ENCODE measurements at places on chromosomes 5 and 9.

- DNase-seq = no peak
Observed at GRCh38 chr5:78630047-78630446, 18.5 kb downstream of the LHFPL2 start.

- DNase-seq = no peak
Observed at GRCh38 chr5:15700373-15700772, 200.4 kb downstream of the FBXL7 start.

- DNase-seq = no peak
Observed at GRCh38 chr5:58770136-58770535, 187.3 kb downstream of the RAB3C start.

DNA sequence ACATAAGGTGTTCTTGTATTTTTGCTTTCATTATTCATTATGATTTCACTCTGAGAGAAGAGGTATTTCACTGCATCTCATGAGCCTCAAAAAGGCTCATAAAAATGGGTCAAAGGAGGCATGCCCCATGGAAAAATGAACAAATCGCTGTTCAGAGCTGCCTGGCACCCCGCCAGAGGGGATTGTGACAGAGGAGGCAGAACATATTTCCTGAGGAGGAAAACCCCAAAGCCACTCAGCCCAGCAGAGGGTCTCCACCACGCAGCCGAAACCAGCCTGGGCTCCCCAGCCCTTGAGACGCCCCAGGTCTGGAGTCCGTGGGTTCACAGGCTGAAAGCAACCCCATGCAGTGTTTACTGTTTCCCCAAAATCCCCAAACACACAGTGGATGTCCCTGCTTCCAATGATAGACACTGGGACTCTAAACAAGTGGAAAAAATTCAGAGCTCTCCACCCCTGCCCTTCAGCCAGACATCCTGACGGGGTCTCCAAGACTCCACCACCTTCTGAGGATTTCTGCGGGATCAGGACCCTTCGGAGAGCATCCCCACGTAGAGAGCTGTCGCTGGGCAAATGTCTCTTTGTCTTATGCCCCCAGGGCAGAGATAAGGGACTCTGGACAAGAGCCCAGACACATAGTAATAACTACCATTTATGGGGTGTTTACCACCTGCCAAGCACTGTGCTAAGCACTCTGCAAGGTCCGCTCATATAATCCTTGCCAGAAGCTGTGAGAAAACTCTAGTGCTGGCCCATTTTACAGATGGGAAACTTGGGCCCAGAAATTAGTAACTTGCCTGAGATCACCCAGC, 122.3 kb downstream of the PAX5 start:
- DNase-seq = no peak

DNA sequence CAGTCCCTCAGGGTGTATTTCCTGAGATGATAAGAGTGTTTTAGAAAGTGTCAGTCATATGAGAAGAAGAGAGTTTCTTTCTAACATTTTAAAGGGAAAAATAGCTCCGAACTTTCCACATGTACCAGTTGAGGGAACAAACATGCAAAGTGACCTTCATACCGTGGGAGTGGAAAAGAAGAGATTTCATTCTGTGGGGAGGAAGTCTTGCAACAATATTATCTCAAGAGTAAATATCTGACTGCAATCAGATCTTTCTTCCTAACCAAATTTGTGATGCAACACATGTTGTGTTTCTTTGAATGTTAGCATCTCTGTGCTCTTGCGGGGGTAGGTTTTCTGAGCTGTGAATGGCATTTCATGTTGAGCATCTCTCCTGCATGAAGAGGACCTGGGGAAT, 30.6 kb downstream of the ANKRD55 start:
- no peak for DNase-seq

DNA sequence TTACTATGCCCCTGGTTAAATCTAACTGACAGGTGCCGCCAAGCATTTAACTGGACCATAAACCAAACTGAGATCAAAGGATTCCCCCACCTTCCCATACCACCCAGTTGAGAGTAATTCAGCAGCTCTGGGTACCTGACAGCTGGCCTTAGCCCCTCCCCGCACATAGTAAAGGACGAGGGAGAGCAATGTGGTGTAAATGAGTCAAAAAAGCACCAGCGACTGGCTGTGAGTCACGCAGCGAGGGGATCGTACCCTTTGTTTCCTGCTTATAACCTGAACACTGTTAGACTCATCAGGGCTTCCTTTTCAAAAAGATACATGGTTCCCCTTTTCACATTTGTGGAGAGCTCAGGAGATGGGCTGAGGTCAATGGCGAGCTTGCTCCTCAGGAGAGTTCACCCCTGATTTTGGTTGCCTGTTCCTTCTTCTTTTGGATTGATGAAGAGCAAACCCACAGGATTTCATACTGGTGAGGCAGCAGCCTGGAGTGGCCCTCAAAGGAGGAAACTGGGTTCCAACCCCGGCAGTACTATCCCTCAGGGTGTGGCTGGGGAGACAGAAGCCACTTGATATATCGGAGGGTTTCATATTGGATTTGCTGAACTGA, 71.5 kb downstream of the ANKRD33B start:
- peak; percentile 31 for DNase-seq

- no peak for DNase-seq
Observed at GRCh38 chr5:143494162-143494561, 90.7 kb upstream of the NR3C1 start.

DNA sequence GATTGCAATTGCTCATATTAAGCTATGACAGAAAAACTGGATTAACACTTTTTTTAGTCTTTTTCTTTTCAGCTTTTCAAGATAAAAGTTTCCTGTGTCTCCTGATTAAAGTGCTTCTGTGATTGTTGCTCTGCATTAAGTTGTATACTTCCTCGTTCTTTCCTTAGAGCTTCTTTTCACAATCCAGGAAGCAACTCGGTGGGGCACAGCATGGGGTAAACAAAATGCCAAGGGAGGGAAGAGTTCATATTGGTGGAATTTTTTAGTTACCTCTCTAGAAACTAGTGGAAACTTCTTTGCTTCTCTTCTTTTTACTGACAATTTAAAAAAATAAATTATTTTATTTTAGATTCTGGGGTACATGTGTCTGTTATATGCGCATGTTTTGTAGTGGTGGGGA, 37.8 kb upstream of the ARRDC3 start:
- no peak for DNase-seq

DNA sequence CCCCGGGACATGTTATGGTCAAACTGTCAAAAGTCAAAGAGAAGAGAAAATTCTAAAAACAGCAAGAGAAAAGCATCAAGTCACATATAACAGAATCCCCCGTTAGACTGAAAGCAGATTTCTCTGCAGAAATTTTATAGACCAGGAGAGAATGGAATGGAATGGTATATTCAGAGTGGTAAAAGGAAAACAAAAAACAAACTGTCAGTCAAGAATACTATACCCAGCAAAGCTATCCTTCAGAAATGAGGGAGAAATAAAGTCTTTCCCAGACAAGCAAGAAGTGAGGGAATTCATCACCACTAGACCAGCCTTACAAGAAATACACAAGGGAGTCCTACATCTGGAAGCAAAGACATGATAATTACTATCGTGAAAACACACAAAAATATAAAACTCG, 208.0 kb downstream of the CACNA1B start:
- no peak for DNase-seq

- DNase-seq = no peak
Observed at GRCh38 chr5:178337334-178337741, 104.7 kb upstream of the PHYKPL start.

DNA sequence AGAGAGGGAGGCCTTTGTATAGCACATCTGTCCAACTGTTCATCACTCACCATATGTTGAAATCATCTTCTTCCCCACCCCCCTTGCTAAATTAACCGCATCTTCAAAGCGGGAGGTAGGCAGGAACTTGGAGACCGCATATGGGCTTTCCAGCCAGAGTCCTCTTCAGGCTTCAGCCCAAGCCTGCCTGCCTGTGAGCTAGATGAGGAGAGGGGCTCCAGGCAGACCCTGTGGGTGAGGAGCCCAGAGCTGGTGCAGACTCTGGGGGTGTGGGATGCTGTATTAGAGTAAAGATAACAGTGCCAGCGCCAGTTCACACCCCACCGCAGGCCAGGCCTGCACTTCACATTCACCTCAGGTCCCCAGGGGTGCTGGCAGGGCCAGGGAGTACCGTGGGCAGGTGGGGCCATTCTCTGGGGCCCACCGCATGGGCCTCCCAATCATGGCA, 16.2 kb downstream of the PRRC2B start:
- no peak for DNase-seq

DNA sequence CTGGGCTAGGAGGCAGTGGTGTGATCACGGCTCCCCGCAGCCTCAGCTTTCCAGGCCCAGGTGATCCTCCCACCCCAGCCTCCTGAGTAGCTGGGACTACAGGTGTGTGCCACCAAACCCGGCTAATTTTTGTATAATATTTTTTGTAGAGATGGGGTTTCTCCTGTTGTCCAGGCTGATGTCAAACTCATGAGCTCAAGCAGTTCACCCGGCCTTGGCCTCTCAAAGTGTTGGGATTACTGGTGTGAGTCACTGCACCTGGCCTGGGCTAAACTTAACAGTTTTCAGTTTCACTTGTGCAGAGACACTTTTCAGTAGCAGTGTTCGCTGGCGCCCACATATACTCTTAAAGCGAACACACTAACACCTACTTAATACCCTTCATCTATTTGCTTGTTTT, 205.6 kb upstream of the ZNF608 start:
- no peak for DNase-seq

- no peak for DNase-seq
Observed at GRCh38 chr5:58922461-58923171, 339.7 kb downstream of the RAB3C start.

GRCh38 chr5:145854651-145855258, 18.1 kb downstream of the GRXCR2 start:
- DNase-seq = no peak

DNA sequence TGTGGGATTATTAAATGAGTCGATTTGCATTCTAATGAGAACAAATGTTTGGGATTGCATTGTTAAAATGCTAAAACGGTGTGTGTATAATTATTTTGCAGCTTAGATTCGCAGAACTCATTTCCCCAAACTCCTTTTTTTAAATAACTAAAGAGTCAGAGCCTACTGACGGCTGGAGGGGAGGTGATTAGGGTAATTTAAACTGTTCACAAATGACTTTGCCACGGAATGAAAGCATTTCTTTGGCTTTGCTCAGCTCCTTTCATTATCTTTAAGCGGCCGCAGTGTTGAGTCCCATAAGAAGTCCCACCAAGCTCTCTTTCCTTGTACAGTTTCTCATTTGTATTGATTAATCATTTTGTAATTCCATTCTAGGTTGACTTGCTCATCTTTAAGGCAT, 1632.8 kb downstream of the MAT2B start:
- DNase-seq = no peak

All from activated gamma-delta T cell treated with anti-CD3 and anti-CD28 coated beads, Interleukin-2, amount 50 U/mL, for 16 hours (primary cell).